Activated CD8-positive, alpha-beta T cell treated with anti-CD3 and anti-CD28 coated beads for 36 hours (primary cell): ENCODE measurements at places on chromosomes 2 and 18.

DNA sequence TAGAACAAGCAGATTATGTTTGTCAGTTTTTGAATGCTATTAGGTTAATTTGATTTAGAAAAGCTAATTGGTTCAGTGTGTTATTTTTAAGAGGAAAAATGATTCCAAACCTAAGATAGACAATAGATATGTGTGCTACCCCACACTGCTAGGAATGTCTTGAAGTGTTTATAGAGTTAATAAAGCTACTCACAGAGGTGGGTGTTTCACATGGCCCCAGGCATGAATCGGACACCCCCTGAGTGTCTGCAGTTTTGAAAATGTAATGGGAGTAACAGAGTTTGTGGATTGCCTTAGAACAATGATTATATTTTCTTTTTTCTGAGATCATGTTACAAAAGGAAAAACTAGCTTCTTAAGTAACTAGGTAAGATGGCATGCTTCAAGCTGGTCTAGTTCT, 348.3 kb downstream of the ADCYAP1 start:
- DNase-seq = no peak

GRCh38 chr2:202148515-202149154, 75.6 kb downstream of the KIAA2012 start:
- DNase-seq = no peak

DNA sequence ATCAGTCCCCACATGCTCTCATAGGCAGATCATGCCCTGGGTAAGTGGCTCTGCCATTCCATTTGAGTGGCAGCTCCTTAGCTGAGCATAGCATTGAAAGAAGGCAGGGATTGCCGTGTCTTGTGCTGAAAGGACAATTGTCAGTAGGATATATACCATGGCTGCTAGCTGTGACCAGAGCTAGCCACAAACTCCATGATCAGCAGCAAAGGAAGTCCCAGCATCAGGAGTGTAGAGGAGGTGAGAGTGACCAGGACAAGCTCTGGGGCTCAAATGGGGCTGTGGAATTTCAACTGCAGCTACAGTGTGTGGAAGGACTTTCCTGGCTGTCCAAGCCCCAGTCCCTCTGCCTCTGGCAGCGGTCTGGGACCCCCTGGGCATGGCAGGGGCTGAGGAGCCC, 54.4 kb upstream of the LGALSL start:
- no peak for DNase-seq

GRCh38 chr18:25604894-25605597, 253.1 kb upstream of the ZNF521 start:
- DNase-seq = no peak

- DNase-seq = no peak
Measured at GRCh38 chr2:197875763-197876162, 71.4 kb downstream of the PLCL1 start.

- no peak for DNase-seq
Measured at GRCh38 chr2:225274751-225275150, 124.8 kb upstream of the NYAP2 start.

GRCh38 chr2:86224645-86225355, 25.5 kb downstream of the MRPL35 start:
- DNase-seq = no peak
